GM19239 (cell line): ENCODE measurements at places on chromosomes 1 and 21.

GRCh38 chr1:197391303-197392226 is 123.5 kb downstream of the CRB1 start:
- DNase-seq, result no peak

DNA sequence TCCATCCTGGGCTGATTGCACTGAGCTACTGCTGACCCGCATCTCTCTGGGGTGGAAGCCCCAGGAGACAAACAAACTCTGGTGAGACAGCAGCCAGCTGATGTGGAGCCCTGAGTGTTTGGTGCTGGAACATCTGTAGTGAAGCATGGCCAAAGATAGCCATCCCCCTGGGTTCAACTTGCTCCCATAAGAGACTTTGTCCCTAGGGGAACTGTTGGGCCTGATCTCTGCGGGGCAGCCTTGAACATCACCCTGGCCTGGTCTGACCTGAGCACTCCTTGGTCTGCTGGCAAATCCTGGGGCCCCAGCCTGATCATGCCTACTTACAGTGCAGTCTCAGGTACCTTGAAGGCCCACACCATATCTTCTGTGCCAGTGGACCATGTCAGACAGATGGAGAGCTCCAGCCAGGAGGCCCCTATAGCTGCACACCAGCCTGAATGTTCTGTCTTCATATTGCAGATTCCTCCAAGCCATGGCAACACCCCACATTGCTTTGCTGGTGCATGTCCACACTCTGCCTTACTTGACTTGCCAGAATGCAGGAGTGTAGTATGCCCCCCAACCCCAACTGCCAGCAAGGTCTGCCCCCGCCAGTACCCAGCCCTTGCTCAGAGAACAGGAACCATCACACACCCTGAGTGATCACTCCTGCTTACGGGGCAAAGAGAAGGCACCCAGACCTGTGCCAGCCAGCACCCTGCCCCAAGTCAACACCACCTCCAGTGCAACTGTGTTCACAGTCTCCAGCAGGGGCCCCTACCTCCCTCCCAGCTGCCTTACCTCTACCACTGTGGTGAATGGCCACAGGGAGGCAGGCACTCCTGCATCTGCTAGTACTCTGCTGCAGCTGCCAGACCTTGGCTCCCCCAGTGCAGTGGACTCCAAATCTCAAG is 690.5 kb upstream of the NR5A2 start:
- no peak for DNase-seq

DNA sequence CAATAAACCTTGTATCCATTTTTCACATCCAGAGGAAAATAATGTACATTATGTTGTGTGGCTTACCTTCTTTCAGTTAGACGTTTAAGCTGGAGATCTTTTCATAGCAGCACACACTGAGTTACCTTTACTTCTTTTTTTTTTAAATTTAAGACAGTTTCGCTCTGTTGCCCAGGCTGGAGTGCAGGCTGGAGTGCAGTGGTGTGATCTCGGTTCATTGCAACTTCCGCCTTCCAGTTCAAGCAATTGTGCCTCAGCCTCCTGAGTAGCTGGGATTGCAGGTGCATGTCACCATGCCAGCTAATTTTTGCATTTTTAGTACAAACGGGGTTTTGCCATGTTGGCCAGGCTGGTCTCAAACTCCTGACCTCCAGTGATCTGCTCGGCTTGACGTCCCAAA is 7.4 kb upstream of the CAMTA1 start:
- DNase-seq, result no peak

- no peak for DNase-seq
Observed at GRCh38 chr1:220918285-220918951, 39.2 kb downstream of the HLX start.

DNA sequence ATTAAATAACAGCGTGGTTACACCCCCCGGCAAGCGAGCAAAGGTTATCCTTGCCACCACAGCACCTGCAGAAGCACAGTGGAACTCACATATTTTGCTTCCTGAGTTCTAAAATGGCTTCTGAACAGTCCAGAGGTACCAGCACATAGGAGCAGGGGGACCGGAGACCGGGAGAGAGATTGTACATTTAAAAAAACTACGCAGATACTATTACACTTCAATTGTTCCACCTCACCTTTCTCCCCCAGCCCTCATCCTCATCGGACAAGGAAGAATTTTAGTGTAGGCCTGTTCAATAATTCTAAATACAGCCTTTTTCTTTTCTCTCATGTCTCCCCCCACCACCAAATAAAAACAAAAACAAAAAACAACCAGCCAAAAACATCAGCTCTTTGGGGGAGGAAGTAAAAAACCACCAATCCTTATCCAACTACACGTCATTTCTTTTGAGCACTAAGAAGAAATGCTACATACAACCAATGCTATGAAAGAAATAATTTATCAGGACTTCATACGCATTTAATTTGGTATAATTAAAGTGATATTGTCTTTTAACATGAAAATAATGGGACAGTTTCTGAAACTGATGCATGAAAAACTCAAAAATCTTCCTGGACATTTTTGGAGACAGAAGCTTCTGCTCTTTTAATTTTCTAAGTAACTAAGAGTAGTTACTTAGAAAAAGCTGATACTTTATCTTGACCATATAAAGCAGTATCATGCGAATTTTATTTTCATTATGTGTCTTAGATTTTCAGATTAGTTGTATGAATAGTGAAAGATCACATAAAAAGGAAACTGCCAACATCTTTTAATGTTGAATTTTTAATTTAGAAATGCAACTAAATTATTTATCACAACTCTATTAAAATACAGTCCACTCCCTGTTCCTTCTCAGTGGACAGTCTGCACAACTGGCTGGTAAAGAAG is 9.1 kb downstream of the CDKN2C start:
- no peak for DNase-seq

- peak; percentile 43 for DNase-seq
Observed at GRCh38 chr1:9721606-9722377, 70.3 kb downstream of the PIK3CD start.

DNA sequence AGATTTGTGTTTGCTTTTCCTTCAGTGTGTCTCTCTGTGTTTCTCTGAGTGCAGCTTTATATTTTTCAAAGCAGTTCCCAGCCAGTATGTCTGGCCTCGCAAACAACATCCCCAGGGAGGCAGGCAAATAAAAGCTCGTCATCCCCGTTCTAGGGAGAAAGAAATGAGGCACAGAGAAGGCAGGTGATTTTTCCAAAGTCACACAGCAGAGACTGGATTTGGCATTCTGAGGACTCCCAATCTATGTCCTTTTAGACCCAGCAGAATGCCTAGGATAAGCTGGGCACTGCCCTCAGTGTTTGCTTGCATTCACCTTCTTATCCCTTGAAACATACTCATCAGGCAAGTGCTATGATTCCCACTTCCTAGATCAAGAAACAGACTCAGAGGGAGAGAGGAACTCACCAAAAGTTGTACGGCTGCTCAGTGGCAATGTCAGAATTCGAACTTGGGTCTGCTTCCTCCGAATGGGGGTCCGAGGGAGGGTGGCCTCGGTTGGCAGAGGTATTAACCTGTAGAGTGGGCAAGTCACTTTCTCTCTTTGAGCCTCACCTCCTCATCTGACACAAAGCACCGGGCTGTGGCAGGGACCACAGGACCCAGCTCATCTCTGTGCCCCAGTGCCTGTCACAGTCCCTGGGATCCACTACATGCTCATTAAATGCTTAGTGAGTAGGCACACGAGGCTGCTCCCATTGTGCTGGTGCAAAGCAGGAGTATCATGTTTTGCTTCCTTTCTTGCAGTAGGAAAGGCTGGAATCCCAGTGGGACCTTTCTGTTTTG is 4.2 kb downstream of the RAP1GAP start:
- no peak for DNase-seq

- no peak for DNase-seq
Observed at GRCh38 chr1:33982419-33982818, 118.5 kb downstream of the HMGB4 start.

- no peak for DNase-seq
Observed at GRCh38 chr1:243267471-243267880, 11.6 kb downstream of the SDCCAG8 start.

GRCh38 chr1:77349275-77349674 is 67.5 kb downstream of the AK5 start:
- DNase-seq, result no peak

DNA sequence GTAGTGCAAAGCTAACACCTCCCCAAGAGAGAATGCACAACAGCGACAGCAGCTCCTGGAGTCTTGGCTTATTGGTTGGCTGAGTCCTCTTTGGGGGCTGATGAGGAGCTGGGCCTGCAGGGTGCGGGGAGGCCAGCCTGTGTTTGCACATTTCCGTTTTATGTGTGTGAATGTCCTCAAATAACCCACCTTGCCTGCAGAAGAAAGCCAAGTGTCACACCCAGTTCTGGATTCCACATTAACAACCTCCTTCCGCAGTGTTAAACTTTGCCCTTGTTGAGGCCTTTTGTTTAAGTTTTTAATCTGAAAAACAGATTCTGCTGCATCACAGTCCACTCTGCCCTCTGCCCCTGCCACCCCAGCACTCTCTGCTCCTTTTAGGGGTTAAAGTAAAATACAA is 274.5 kb downstream of the TM2D1 start:
- DNase-seq, result no peak
